ENCODE measurements at places on chromosomes 5 and 9. TPM values are rescaled to one million over a fixed set of nuclear protein-coding genes. Genes with fewer than 3 reads are reported as not detected.

ECM2 gene
- total RNA-seq, result 9.4 TPM

FOXD4L4 gene
- 0.77 TPM for total RNA-seq

IFNA21 gene
- not detected for total RNA-seq

TEX48 gene
- total RNA-seq, result not detected

WWC1 gene
- total RNA-seq, result 61.9 TPM

DNA sequence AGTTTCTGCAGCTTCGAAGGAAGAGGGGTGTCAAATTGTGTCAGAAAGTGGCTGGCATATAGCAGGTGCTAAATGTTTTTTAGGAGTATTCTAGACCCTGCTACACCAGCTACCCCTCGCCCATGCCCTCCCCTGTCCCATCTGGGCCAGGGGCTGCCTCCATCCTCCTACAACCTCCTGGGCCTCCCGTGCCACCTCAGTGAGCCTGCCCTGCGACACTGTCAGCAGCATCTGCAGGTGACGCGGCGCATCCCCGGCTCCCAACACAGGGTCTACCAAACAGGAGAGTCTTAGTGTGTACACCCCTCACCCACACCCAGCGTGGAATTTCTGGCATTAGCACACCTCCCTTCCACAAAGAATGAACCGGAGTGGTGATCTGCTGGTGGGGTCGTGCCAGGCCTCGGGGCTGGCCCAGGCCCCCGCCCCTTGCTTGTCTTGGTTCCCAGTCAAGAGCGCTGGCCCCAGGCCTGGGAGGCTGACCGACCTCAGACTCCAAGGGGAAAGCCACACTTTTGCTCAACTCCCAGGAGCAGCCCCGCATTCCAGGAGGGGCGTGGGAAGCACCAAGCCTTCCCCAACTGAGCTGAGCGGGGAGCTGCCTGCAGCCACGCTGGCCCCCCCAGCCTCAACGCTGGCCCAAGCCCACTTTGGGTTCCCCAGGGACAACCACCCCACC, 55.2 kb downstream of the NEURL1B start:
- DNase-seq, result no peak

- no peak for DNase-seq
Measured at GRCh38 chr5:15620501-15620900, 120.5 kb downstream of the FBXL7 start.

- no peak for DNase-seq
Measured at GRCh38 chr9:72564479-72565281, 43.3 kb downstream of the TMC1 start.

DNA sequence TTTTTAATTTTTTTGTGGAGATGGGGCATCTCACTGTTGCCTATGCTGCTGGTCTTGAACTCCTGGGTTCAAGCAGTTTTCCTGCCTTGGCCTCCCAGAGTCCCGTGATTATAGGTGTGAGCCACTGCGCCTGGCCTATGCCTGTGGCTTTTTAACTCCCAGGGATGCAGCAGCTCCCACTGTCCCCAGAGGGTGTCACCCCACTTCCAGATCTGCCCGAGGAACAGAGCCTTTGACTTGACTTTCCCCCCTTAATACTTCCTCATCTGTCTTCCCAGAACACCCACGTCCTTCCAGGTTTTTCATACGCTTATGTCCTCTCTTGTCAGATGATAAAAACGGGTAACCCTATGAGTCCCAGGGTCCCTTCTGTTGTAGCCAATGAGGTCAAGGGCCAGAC, 7.6 kb upstream of the PRRC2B start:
- DNase-seq, result no peak

DNA sequence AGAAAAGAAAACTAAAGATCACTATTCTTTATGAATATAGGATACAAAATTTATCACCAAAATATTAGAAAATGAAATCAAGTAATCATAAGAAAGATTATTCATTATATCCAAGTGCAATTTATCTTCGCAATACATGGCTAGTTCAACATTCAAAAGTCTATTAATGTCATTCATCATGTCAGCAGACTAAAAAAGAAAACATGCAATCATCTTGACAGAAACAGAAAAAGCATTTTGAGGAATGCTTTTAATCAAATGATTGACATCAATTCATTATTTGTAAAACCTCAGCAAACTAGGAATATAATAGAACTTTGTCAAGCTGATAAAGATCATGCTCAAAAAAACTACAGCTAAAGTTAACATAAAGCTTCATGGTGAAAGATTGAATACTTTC, 40.7 kb downstream of the ATPSCKMT start:
- DNase-seq, result no peak

GRCh38 chr5:167642779-167643517, 648.5 kb upstream of the WWC1 start:
- DNase-seq, result no peak

- no peak for DNase-seq
Measured at GRCh38 chr9:123216251-123216797, 52.1 kb downstream of the STRBP start.

GRCh38 chr5:111070272-111071134, 1.0 kb upstream of the TSLP start:
- DNase-seq, result peak; percentile 49

GRCh38 chr9:134014946-134015345, 10.3 kb upstream of the BRD3OS start:
- DNase-seq, result no peak

DNA sequence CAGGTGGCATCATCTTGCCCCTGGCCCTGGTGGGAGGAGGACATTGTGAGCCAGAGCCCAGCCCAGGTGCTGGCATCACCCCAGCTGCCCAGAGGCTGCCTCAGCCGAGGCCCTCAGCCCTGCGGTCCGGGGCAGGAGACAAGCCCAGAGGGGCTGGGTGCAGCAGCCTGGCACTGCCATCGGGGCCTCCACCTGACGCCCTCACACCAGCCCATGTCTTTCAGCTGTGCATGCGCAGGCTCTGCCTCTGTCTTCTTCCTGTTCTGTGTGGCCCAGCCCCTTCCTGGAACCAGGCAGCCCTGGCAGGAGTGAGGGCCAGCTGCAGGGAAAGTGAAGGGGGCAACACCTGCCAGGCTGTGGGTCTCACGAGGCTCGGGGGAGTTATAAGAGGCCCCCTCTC, 4.8 kb upstream of the CEL start:
- DNase-seq, result no peak

DNA sequence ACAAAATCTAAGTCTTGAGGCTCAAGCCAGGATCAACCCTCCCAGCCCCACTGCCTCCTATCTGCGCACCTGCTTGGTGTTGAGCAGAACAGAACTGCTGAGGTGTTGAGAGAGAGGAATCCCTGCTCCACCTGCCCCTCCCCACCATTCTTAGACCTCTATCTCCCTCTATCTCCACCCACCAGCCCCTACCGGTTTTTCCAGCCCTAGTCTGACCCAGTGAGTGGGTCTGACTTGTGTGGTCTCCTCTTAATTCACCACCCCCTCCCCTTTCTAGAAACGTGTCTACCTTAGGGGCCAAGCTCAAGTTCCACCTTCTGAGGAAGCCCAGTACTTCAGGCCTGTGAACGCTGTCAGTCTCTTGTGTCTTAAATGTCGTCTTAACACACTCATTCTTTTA, 93.7 kb downstream of the ARHGAP26 start:
- no peak for DNase-seq
